NCI-H460 (cell line): ENCODE measurements at places on chromosomes 11 and 22. TPM values are rescaled to one million over a fixed set of nuclear protein-coding genes. Genes with fewer than 3 reads are reported as not detected.

DNA sequence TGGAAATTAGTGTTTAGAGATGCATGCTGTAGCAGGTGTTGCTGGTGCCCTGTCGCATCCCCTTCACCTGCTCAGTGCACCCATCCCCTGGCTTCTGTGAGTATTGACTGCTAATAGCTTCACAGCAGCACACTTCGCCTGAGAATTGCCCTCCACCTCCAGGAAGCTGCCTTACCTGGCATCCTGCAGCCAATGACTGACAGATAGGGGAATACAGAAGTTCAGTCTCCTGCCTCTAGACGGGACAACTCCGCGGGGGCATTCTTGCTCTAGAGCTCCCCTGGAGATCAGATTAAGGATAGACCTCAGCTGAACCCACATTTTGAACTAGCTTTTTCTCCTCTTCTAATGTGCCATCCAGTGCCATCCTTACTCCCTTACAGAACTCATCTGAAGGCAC lies 9.3 kb upstream of the CD3E start:
- DNase-seq, result no peak

DNA sequence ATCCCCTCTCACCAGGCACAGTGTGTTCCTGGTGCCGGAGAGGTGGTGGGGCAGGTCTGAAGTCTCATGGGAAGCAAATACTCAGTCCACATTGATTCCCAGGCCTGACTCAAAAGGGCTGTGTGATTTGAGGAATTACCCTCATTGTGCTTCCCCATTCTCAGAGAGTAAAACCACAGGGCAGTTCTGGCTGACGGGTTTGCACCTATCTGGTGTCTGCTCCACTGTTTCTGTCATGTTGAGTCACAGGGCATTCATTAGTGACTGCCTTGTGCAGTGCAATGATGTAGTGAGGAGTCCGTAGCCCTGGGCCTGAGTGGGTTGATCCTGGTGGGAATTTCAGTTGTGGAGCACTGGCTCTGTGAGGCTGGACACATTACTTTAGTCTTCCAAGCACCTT lies 85.2 kb upstream of the ARHGAP20 start:
- no peak for DNase-seq

- DNase-seq, result peak; percentile 89
Measured at GRCh38 chr22:20904008-20904979, 12.9 kb upstream of the CRKL start.

DNA sequence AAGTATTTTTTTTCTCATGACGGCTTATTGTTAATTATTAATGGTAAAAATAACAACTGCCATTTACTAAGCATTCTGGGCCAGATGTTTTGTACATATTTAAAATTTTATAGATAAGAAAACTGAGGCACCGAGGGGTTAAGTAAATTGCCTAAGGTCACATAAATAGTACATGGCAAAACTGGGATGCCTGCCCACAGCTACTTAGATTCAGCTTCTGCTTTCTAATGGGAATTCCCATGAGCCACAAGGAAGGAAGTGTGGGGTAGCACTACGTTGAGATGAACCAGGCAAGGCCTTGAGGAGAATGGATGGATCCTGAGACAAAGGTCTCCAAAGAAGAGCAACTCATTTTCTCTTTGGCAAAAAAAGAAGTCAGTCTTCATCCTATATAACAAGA lies 11.9 kb upstream of the PHF21A start:
- no peak for DNase-seq

GRCh38 chr11:35550374-35551036 lies 25.1 kb upstream of the PAMR1 start:
- DNase-seq, result no peak

GRCh38 chr11:60955571-60955970 lies 3.6 kb upstream of the SLC15A3 start:
- DNase-seq, result no peak

DNA sequence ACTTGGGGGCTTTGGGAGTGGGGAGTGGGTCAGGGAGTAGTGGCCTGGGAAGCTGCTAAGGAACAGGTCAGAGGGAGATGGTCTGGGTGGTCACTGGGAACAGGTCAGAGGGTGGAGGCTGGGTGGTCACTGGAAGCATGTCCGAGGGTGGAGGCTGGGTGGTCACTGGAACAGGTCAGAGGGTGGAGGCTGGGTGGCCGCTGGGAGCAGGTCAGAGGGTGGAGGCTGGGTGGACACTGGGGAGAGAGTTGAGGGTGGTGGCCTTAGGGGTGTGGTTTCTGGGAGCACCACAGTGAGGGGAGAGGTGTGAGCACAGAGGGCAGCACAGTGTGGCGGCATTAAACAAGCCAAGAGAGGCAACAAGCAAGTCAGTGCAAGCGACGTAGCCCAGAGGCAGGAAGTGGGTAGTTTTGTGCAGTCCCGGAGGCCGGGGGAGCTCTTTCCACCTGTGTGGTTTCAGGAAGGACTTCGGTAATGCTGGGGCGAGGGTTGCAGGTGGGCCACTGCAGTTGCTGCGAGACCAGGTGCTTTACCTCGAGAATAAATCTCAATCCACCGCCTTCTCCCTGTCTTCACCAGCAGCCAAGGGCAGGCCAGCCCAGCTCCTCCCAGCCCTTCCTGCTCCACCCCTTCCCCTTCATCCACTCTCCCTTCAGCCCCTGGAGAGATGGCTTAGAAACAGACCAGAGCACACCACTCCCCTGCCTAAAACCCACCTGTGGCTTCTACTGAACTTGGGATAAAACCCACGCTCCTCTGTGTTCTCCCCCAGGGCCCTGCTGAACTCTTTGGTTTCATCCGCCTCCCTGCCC lies 3.2 kb upstream of the CACNA1I start:
- DNase-seq, result no peak

DNA sequence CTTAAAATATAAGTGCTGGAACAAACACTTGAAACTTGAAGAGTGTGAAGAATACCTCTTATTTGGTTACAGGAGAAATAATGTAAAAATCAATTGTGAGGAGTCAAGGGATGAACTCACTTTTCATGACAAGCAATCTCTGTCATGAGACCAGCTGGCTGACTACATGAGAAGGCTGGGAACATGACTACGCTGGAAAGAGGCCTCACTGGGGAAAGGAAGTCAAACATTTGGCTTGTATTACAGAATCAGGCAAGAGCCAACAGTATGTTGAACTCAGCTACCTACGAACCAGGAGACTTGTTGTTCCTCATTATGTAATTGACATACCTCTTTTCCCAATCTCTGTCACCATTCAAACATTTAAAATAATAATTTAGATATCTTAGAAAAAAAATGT lies 14.4 kb downstream of the DCDC1 start:
- DNase-seq, result no peak

- DNase-seq, result no peak
Measured at GRCh38 chr22:32745251-32745995, 56.1 kb upstream of the TIMP3 start.

DNA sequence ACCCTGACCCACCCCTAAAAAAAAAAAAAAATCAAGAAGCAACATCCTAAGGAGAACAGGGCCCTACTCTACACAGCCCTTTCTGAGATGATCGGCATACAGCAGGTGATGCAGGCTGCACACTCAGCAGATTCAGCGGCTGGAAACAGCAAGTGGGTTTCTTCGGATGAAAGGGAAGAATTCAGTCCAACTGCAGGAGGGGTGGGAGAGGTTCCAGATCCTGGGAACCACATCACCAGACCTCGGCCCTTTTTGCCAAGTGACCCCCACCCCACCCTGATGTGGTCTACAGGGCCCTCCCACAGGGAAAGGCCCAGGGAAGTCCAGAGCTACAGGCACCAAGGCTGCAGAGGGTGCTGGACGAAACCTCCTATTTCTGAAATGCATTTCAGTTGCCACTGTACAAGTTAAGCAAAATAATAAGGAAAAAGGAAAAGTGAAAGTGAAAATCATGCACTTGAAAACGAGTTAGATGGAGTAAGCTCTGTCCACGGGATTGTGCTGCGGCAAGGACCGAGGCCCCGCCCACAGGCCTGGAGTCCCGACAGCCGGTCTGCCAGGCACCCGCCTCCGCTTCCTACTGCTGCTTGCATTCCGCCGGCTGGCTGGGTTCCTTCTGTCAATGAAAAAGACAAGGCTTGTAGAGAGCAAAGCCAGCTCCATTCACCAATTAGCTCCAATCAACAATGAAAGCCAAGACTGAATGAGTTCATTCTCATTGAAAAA lies 16.0 kb upstream of the PHLDA2 start:
- DNase-seq, result no peak

GRCh38 chr11:47940904-47941649 lies 39.3 kb upstream of the PTPRJ start:
- DNase-seq, result no peak

DNA sequence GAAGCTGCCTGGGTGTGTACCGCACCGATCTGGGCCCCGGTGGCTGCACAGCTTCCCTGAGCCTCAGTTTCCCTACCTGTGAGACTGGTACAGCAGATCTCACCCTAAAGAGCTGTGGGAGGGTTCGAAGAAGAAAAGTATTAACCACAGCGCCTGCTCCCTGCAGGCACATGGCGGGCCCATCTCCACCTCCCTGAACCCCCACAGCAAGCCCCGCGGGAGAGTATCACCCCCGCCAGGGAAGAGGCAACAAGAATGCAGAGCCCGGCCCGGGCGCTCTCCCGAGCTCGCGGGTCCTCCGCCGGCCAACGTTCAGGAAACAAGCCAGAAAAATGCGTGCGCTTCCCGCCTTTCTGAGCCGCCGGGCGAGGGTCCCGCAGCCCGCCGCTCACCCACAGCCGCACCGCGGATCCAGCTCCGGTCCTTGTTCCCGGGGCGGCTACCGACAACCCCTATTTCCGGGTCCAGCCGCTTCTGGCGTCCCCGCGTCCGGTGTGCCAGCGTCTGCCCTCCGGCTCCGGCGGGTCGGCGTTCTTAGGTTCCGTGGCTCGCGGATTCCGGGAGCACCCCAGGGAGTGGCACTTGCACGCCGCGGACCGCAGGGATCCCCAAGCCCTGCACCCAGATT lies at the start of gene TOP3B:
Gene TOP3B (minus strand): TSS at position 450 of the 628 bp plus-strand sequence. CDS start 7,078 bp downstream, outside the sequence.
- DNase-seq, result peak; percentile 60

- DNase-seq, result no peak
Measured at GRCh38 chr11:85950317-85951048, 95.3 kb downstream of the CCDC83 start.

GRCh38 chr11:70906101-70906500 lies 346.3 kb downstream of the SHANK2 start:
- DNase-seq, result no peak

DNA sequence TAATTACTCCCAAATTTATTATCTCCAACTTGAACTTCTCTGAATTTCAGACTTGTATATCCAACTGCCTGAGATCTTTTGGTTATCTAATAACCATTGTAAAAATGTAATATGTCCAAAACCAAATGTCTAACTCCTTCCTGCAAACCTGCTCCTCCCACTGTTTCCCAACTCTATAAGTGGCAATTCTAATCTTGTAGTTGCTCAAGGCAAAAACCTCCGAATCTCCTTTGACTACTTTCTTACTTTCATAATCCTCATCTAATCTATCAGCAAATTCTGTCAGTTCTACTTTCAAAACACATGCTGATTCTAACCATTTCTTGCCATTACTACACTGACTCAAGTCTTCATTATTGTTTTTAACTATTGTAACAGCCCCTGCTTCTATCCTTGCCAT lies 55.7 kb downstream of the FAM168A start:
- no peak for DNase-seq

DNA sequence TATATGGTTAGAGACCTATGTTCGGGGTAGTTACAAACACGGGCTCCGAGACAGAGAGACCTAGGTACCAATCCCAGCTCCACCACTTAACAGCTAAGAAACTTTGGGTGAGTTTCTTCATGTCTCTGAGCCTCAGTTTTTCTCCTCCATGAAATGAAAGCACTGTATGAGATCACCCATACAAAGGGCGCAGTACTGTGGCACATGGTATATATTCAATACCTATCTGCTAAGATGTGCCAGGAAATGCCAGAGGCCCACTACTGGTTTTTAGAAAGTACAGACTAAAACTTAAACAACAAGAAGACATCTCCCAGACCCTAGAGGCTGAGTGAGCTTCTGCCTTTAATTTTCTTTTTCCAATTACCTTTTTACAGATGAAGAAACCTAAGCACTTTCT lies 69.5 kb downstream of the SLC1A2 start:
- no peak for DNase-seq

DNA sequence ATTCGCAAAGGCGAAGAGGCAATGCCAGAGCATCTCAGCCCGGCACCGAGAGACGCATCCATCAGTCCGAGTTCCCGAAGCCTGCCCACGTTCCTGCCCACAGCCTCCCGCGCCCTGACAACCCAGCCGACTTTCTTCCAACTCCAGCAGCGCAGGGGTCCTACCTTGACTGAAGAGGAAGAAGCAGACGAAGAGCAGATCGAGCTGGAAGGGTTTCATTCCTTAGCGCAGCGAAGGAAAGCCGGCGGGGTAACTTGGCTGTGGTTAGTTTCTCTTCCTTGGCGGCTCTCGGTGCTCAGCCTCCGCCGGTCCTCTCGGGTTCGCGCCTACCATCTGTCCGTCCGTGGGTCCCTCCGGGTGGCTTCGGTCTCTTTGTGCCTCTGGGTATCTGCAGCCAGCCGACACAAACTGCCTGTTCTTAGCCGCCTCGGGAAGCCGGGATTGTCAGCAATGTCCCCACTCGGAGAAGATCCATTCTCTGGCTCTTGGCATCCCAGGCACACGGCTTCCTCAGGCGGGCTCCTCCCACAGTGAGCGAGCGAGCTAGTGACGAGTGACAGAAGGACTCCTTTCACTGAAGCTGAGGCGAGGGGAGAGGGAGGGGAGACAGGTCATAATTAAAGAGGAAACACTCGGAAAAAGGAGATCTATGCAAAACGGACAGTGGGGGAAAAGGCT lies at the start of gene KIRREL3:
Gene KIRREL3 (minus strand): TSS at position 480 of the 678 bp plus-strand sequence.
- DNase-seq, result no peak

DNA sequence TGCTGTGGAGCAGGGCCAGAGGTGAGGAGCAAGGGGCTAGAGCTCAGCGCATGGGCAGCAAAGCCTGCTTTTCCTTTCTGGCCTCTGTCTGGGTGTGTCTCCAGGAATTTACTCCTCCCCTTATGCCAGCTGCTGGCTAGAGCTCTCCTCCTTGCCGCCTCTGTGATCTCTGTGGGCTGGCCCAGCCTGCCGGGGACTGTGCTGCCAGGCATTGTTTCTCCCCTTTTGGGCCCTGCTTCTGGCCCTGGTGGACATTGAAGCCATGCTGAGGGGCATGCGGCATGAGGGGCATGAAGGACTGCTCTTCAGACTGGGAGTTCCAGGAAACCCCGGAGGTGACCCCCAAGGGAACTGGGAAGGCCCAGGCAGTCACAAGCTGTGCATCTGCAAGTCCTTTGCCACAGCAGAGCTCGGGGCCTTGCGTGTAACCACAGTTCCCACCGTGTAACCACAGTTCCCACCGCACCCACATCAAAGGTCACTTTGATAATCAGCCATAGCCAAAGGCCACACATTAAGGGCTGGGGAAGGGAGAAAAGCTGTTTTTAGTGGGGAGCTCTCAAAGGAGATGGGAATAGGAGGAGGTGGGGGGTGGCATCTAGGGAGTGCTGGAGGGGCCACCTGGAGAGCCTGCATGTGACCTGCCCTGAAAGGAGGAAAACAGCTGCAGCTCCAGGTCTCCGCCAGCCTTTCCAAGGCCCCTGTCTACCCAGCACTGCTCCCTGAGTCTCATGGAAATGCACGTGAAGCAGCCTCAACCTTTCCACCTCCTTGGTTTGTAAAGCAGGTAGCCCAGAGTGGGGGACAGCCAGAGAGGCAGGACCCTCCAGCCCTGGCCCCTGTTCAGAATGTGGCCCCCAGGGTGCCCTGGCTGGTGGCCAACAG lies 62.3 kb downstream of the PPFIBP2 start:
- DNase-seq, result no peak

GRCh38 chr11:124277804-124278203 lies 21.6 kb downstream of the OR8G5 start:
- peak; percentile 19 for DNase-seq

- no peak for DNase-seq
Measured at GRCh38 chr11:9643751-9644150, 20.1 kb upstream of the SWAP70 start.

- no peak for DNase-seq
Measured at GRCh38 chr11:122686111-122686510, 30.6 kb downstream of the UBASH3B start.

CDC42EP1 gene
- 43.7 and 59.0 TPM in 2 replicates for total RNA-seq

SCN2B gene
- not detected in 2 replicates for total RNA-seq

BRD1 gene
- 15.5 and 16.7 TPM in 2 replicates for total RNA-seq

NRIP3 gene
- total RNA-seq, result 13.5 and 14.8 TPM in 2 replicates

NKAPD1 gene
- total RNA-seq, result 19.5 and 20.3 TPM in 2 replicates
